ENCODE measurements at places on chromosomes 3 and 15.
A peak's percentile ranks its signal among the peaks of the same experiment; 100 is the strongest.

DNA sequence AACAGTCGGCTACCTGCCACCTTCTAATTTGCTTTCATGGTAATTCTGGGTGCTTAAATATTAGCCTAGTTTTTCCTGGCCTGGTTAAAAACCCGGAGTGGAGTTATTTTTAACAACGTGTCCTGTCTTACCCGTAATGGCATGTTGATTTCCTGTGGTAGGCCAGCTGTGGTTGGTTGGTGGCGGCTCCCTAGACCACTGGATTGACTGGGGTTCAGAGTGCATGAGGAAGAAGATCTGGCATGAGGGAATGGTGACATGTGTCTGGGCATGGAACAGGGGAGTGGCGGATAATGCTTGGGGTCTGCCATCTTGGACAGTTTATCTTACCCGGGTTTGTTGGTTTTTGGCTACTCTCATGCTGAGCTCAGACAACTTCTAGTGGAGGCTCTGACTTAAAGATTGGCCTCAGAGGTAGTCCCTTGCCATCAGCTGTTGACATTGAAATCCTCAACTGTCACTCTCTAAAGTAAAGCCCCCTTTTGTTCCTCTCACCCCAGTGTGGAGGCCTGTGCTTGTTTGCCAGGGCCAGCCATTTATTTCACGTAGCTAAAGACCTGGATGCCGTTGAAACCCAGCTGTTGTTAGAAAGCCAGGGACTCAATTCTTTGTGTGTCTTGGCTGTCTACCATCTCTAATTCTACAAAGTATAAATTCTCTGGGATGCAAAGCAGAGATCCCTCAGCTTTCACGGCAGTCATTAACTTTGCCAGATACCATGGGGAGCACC is 81.6 kb downstream of the DNASE1L3 start:
- DNase-seq: no peak

GRCh38 chr15:40471808-40472150 is 995 bp downstream of the CHST14 start:
- peak; percentile 20 for DNase-seq

GRCh38 chr15:90400759-90401314 is 12.8 kb downstream of the IQGAP1 start:
- DNase-seq: peak; percentile 70

DNA sequence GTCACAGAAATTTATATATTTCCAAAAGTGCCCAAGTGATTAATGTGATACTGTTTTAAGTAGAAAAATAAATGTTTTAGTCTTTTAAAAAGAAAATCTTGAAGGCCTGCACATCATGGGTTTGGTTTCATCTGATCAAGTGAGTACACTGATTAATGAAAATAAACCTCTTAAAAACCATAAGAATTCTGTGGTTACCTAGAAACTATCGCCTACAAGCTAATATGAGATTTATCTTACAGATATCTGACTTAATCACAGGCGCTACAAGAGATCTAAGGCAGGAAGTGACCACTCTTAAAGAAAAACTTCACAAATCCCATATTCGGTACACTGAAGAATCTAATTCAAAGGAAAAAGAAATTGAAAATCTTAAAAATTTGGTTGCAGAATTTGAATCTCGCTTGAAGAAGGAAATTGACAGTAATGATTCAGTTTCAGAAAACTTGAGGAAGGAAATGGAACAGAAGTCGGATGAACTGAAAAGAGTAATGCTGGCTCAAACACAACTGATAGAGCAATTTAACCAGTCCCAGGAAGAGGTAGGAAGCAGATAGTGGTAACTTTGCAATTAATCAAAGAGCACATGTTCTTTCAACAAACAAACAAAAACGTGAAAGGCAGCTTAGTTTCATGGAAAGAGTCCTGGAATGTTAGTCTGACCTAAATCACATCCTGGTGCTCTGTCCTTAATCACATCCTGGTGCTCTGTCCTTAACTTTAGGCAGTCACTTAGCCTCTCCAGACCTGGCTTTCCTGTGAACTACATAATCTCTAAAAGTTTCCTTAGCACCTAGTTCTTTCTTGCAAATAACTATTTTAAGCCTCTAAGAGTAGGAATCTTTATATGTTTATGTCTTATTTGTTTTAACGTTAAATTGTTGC is 131.8 kb downstream of the CCNL1 start:
- no peak for DNase-seq

DNA sequence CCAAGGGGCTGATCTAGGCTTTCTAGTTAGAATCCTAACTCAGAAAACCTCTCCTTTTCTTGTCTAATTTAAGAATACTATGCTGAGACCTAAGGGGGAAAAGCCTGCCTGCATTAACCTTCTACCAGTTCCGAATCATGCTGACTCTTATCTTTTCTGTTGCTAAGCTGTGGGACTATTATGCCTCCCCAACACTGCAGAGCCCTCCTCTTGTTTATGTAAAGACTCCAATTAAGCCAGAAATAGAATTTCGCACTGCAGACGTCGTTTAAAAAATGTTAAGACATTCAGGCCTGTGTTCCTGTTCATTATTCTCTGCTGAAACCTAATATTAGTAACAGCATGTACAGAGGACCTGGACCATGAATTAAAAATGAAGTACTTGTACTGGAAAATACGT is 310.6 kb upstream of the ATP11B start:
- no peak for DNase-seq

- no peak for DNase-seq
These were observed 89.9 kb downstream of the ATP10A start for GRCh38 chr15:25773248-25773647.

GRCh38 chr3:107837895-107838612 is 252.8 kb downstream of the CD47 start:
- DNase-seq: no peak

GRCh38 chr15:51244423-51244869 is 94.0 kb downstream of the CYP19A1 start:
- no peak for DNase-seq

- no peak for DNase-seq
These were observed 1037.9 kb downstream of the EPHA3 start for GRCh38 chr3:90145094-90145860.

DNA sequence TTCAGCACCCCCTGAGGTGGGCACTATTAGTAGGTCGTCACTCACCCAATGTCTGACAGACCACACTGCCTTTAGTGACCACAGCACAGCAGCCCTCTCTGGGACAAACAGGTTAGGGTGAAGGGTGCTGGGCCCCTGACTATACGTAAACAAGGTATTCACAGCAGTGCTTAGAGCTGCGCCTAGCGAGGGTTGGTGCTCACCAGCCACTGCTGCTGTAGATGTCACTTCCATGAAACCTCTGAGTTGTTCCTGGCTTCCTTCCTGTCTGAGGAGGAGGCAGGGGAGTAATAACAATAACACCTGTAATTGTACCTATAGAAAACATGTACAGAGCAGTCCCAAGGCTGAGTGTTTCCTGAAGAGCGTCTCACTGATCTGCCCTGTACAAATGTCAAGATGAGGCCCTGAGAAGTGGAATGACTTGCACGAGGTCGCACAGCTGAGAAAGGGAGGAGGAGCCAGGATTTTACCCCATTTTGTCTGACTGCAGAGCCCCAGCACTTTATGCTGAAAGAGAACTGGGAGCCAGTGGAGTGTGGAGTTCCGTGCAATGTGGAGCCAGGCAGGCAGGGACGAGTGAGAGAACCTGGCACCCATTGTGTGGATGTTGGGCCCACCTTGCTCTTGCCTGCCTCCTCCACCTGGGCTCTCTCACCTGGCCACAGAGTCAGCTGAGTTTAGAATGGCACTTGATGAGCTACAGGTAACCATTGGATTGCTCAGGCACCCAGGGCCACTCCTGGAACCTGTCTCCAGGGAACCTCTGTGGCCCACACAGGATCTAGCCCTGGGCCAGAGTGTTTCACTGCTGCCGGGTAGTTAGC is 93.8 kb downstream of the DNAJB8 start:
- no peak for DNase-seq

DNA sequence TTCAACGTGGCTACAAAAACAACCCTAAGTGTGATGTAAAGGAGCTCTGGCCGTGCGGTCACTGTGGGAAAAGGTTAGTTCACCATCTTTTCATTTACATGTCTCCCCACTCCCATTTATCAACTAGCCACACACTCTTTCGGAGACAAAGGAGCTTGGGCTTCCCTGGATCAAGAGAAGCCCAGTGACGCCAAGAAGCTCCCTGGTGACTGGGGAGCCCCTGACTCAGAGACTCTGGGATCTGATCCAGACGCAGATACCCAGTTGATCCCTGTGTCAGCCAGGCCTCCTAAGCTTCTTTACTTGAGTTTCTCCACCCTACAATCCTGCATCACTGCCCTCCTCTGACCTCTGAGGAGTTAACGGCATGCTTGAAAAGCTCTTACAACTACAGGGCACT is 43.9 kb downstream of the HEG1 start:
- no peak for DNase-seq

DNA sequence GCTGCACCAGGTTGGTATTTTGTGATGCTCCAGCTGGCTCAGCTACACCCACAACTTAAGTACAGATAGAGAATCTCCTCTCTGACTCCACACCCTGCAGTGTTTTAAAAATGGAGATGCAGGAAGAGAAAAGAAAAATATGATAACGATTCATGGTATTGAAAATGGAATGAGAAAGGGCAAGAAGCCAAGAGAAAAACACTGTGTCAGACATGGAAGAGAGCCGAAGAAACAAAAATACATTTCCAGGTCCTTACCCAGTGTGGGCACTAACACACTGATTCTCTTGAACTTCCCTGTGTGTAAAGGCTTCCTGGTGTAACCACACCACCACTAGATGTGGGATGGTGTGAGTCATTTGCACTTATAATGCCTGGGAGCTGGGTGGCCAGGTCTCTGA is 93.1 kb downstream of the GMPS start:
- DNase-seq: no peak

DNA sequence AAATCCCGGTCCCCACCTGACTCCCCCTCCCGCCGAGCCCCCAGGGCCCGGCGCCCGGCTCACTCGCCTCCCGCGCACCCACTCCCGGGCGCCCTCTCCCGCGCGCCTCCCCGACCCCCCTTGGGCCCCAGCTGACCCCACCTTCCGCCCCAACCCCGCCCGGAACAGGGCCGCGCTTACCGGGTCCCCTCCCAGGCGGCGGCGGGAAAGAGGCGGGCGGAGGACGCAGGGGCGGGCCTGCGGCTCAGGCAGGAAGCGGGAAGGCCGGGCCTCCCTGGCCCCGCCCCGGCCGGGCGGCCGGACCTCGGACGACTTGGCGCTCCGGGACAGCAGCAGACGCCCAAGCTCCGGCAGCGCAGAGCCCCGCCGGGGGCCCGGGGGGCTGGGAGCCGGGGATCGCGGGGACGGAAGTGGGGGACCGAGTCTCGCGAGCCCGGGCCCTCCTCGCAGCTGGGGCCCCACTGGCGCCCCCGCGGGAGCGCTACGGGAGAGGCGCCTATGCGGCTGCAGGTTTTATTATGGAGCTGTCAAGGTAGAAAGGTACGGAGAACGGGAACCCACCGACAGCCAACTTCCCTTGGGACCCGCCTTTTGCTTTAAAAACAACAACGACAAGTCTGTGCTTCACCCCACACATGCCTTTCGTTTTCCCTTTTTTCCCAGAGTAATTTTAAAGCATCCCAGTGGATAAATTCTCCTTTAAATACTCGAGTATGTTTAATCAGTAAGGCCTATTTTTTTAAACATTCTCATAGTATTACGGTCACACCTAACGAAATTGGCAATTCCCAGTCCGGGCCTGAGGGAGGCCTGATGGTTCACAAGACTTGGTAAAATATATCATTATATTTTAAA is at the start of gene SLC41A3:
Gene SLC41A3 (minus strand): TSS at position 212 of the 855 bp plus-strand sequence. CDS start 15,905 bp downstream, outside the sequence.
- peak; percentile 88 for DNase-seq

DNA sequence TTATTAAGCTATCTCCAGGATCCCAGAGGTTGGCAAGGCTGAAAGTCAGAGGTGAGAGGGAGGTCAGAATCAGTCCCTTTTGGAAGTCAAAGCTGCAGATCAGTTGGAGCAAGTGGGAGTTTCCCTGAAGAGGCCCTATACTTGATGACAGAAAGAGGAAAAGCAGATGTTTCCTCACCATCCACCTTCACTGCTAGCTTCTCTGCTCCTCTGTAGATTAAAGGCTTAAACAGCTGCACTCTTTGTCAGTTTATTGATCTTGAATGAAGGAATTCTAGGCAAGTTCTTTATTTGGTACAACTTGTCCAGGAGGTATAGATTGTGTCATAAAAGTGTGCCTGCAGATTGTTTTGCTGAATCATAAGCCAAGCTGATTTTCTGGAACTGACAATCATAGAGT is 408.2 kb upstream of the TGFBR2 start:
- DNase-seq: no peak

DNA sequence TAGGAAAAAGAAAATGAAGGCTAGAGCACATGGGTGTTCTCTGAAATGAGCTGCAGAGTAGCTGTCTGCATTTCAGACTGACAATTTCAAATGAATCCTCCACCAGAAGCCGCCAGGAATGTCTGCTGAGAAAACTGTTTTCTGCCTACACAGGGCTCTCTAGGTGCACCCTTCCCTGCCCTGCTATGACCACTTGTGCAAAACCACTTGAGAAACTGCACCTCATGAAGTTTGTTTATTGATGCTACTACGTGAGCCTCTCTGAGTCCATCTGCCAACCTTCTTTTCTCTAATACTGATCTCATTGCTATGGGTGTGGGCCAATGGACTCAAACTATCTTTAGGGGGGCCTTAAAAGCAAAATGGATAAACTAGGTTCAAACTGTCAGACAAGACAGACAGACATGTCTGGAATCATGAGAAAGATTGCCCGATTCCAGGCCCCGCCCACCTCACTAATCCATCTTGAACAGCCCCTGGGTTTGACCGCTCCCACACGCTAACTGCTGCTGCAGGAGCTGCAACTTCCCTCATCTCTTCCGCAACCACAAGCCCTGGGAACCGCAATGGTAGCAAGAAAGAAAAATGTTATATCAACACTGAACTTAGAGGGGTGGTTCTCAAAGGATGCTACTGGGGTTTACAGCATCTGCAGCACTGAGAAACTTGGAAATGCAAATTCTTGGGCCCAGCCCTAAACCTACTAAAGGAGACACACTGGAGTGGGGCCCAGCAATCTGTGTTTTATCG is 9.0 kb upstream of the CD47 start:
- no peak for DNase-seq

- DNase-seq: no peak
These were observed 1268.1 kb downstream of the OTOL1 start for GRCh38 chr3:162764808-162765071.

GRCh38 chr3:62529230-62529629 is 155.9 kb upstream of the FEZF2 start:
- DNase-seq: no peak
